ENCODE measurements at places on chromosomes 6 and 20.

DNA sequence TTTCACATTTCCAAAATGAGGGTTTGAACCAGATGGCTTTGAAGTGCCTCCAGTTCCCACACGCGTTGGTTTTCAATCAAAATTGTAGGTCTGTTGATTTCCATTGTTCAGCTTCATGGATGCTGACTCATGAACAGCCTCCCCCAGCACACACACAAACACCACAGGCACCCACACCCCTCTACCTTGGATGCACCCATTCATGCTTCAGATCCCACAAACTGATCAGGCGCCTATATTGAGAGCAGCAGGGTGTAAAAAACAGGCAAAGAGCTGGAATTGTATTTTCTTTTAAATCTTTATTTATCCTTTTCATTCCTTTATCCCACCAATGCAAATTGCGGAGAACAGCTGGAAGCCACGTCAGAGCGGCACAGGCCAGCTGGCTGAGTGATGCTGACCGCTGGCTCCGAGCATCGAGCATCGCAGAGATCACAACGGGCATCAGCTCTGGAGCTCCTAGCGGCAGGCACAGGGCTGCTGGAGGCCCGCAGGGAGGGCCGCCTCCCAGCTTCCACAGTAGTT is 29.3 kb upstream of the TBC1D7 start:
- DNase-seq: no peak

- DNase-seq: no peak
Observed at GRCh38 chr6:101294051-101294638, 99.4 kb upstream of the GRIK2 start.

- DNase-seq: no peak
Observed at GRCh38 chr6:26477426-26477825, 19.7 kb downstream of the BTN2A1 start.

DNA sequence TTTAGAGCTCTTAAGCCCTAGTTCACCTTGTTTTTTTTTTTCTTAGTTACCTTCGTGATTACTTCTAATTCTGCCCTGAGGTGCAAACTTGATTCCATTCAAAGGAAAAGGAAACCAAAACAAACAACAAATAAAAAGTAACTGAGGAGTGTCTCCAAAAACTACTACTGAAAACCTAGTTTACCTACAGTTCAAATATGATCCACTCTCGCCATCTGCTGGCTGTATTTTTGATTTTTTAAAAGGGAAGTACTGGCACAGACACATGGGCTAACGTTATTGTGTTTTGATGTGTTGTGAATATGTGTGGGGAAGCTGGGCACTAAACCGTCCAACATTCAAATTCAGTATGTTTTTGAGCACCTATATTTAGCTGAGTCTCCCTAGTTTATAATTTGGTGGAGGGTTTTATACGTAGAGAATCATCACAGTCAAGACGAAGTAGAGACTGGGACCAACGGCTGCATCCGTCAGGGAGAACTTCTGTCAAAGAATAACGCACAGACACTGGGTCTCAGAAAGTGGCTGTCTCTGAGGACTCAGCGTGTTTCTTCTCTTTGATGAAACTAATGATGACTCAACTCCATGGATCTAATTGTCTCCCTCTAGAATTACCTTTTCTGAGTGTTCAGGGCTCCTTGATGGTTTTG is 373.5 kb upstream of the BTBD3 start:
- DNase-seq: peak; percentile 4

DNA sequence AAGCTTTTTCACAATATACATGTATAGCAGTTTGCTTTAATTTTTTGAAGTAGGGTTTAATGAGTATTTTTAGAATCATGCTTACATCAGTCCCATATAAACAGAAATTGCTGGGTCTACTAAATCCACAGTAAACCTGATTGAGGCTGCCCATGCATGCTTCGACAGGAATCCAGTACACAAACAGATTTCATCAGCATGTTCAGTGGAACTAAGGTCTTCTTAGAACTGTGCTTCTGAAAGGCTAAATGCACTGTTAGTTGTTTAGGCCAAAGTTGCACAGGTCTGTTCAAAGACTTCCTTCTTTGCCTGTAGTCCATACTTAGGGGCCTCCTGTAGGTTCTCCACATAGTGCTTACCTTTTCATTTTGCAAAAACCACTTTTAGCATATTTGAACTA is 42.5 kb upstream of the THBS2 start:
- DNase-seq: no peak

- DNase-seq: no peak
Observed at GRCh38 chr6:89209457-89209856, 7.7 kb downstream of the GABRR1 start.

- DNase-seq: no peak
Observed at GRCh38 chr20:8330319-8330784, 198.3 kb downstream of the PLCB1 start.

DNA sequence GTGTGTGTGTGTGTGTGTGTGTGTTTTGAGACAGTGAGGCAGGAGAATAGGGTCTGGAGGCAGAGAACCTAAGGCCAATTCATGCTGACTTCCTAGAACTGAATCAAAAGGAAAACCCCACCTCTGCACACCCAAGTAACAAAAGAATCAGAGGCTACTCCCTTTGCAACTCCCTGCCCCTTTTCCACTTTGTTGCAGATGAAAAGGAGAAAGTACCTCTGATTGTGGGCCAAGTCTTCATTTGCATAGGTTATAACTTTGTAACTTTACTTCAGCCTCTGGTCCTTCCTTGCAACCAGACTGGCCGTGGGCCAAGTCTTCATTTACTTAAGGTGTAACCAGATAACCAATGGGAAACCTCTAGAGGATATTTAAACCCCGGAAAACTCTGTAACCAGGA is 168.8 kb downstream of the EYA2 start:
- no peak for DNase-seq

DNA sequence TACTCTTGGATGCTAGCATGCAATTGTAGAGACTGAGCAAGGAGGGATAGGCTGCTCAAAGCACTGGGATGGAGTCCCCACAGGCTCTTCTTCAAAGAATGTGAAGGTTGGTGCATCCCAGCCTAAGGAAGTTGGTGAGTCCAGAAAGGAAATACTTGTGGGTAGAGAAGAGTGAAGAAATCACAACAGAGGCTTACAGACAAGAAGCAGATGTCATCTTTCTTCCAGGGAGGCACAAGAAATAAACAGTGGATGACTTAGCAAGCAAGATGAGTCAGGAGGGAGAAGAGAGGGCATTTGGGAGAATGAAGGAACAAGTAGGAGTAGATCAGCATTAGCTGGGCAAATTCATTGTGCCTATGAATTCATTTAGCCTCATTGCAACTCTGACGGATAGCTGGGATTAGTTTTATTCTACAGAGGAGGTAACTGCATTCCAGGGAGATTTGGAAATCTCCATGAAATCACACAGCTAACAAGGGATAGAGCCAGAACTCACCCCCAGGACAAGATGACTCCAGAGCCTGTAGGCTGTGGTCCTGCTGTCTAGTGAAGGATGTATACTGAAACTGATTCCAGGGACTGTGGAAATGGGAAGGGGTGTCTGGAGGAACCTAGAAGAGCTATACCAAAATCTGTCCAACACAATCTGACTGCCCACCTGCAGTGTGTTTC is 125.8 kb upstream of the SPTLC3 start:
- DNase-seq: no peak

Data from hematopoietic multipotent progenitor cell treated with erythropoietin and hydrocortisone succinate and interleukin-3 and kit ligand, for 15 days (in vitro differentiated cells).